GM23338 (cell line): ENCODE measurements at places on chromosomes 2 and 18. TPM values are rescaled to one million over a fixed set of nuclear protein-coding genes. Genes with fewer than 3 reads are reported as not detected.

DNA sequence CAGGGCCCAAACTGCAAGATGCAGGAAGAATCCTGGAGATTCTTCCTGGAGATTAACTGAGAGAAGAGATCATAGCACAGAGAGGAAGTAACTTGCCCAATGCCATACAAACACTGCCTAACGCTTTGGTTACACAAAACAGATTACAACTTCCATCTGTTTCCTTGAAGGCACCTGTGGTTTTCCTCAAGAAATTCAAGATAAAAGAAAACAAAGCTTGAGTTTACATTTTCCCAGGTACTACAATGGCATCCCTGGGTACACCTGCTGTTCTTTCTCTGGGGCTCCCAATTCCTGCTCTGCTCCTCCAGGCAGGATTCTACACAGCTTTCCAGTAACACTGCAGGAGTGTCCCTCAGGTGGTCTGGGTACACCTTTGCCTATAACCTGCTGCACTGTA, 781.9 kb upstream of the ID2 start:
- H3K36me3 ChIP-seq, result peaks cover 7% of the 10 kb centered on the region; the same call in 1 of the 2 replicates
- H3K27ac ChIP-seq, result peak overlapping the region; percentile 90
- peak; percentile 62 for DNase-seq
- H3K4me1 ChIP-seq, result peaks cover 26% of the 10 kb centered on the region
- H3K27me3 ChIP-seq, result no peaks in the 10 kb centered on the region
- H3K4me3 ChIP-seq, result no peak overlapping the region

- H3K27ac ChIP-seq, result 0 out of 2 replicates have a peak overlapping the region, but pooled peaks have one; percentile 33
- DNase-seq, result no peak
- H3K27me3 ChIP-seq, result no peaks in the 10 kb centered on the region
These were observed 89.9 kb downstream of the OXER1 start for GRCh38 chr2:42673989-42674579.

- H3K4me1 ChIP-seq, result peaks cover 10% of the 10 kb centered on the region; the same call in 1 of the 2 replicates
- DNase-seq, result no peak
- no peak overlapping the region for H3K27ac ChIP-seq
- H3K4me3 ChIP-seq, result no peak overlapping the region
These were observed 428.4 kb downstream of the TGIF1 start for GRCh38 chr18:3878401-3878800.

GRCh38 chr2:10253596-10254372, 48.9 kb upstream of the HPCAL1 start:
- H3K36me3 ChIP-seq, result no peaks in the 10 kb centered on the region
- no peaks in the 10 kb centered on the region for H3K4me1 ChIP-seq
- no peak for DNase-seq
- H3K27me3 ChIP-seq, result no peaks in the 10 kb centered on the region

- no peak overlapping the region for H3K27ac ChIP-seq
- no peak for DNase-seq
- H3K27me3 ChIP-seq, result no peaks in the 10 kb centered on the region
- H3K4me1 ChIP-seq, result no peaks in the 10 kb centered on the region
- no peak overlapping the region for H3K4me3 ChIP-seq
These were observed 27.5 kb upstream of the BZW1 start for GRCh38 chr2:200784215-200784614.

- no peak overlapping the region for H3K4me3 ChIP-seq
- H3K27ac ChIP-seq, result no peak overlapping the region
- H3K4me1 ChIP-seq, result no peaks in the 10 kb centered on the region
These were observed 79.1 kb upstream of the BCL2L11 start for GRCh38 chr2:111041398-111042202.

DNA sequence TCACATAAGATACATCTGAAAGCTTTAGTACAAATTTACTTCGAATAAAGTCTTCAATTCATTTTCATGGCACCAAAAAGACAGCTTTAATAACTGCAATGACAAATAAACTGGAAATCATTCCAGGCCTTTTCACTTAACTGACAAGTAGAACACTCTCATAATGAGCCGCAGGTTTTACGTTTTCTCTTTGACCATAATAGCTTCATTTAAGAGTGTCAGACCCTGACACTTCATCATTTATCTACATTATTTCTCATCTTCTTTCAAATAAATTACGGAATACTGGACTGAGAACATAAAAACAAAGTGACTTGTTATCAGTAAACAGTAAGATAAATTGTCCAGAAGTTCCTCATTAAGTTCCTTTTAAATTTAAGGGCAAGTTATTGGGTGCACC, 1252.9 kb upstream of the ACVR2A start:
- peaks cover 5% of the 10 kb centered on the region; the same call in 1 of the 2 replicates for H3K4me1 ChIP-seq
- no peaks in the 10 kb centered on the region for H3K27me3 ChIP-seq
- DNase-seq, result no peak
- H3K36me3 ChIP-seq, result no peaks in the 10 kb centered on the region
- H3K4me3 ChIP-seq, result no peak overlapping the region

- no peaks in the 10 kb centered on the region for H3K36me3 ChIP-seq
- no peak overlapping the region for H3K27ac ChIP-seq
- no peak overlapping the region for H3K4me3 ChIP-seq
- DNase-seq, result no peak
- H3K4me1 ChIP-seq, result peaks cover 17% of the 10 kb centered on the region; the same call in 1 of the 2 replicates
These were observed 223.6 kb downstream of the SLC8A1 start for GRCh38 chr2:40228310-40228709.

DNA sequence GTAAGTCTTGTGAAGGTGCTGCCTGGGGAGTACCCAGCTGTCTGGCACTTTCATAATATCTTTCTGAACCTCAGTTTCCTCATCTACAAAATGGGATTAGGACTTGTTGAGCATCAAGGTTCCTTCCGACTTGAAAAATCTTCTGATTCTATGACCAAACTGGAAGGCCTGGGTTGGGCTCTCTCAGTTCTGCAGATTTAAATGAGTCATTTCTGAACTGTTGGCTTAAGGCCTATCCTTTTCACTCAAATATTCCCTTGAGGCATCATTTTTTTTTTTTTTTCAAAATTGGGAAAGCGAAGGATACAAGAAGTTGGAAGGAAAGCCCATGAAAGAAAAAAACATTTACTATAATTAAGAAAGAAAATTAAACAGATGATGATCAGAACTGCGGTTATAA, 40.8 kb upstream of the CYP1B1 start:
- DNase-seq, result no peak
- no peak overlapping the region for H3K4me3 ChIP-seq
- H3K27me3 ChIP-seq, result no peaks in the 10 kb centered on the region
- no peaks in the 10 kb centered on the region for H3K4me1 ChIP-seq

DNA sequence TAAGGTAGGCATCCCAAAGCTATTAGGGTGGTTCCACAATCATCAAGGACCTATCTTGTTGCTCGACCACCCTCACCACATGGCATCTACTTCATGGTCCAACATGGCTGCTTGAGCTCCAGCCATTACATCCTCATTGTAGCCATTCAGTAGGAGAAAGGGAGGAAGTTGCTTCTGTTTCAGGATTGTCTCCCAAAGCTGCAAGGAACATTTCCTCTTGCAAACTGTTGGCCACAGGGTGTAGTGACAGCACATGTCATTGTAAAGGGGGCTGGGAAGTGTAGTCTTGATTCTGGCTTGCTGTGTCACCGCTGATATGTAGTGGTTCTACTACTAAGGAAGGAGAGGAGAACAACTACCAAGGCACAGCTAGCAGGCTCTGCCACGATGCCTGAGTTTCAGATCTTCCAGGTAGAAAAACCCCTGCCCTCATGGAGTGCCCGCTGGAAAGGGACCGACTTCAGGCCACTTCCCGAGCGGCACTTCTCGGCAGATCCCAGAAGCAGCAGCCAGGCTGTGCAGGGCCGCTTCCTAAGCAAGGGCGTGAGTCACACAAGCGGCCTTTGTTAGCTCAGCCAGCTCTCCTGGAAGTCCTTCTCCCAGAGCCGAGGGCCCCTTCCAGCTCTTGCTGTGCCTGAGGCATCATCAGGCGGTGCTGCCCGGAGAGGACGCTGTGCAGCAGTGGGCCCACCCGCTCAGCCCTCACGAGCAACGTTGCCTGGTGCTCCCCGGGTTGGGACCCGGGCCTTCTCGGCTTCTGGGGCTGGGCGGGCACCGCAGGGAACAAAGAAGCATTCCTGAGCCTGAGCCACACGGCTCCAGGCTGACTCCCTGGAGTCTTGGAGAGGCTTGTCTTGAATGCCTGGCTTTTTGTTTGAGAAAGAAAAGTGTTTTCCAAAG, 58.2 kb downstream of the HS6ST1 start:
- H3K4me1 ChIP-seq, result 0 out of 2 replicates have a peak, but pooled peaks cover 4% of the 10 kb centered on the region
- H3K27ac ChIP-seq, result peak overlapping the region; percentile 36
- H3K4me3 ChIP-seq, result no peak overlapping the region; the same call in 1 of the 2 replicates
- peak; percentile 79 for DNase-seq
- H3K36me3 ChIP-seq, result no peaks in the 10 kb centered on the region
- H3K27me3 ChIP-seq, result no peaks in the 10 kb centered on the region

GRCh38 chr2:99424371-99424770, 65.4 kb downstream of the REV1 start:
- H3K27ac ChIP-seq, result no peak overlapping the region
- H3K4me3 ChIP-seq, result no peak overlapping the region
- H3K36me3 ChIP-seq, result peaks cover 16% of the 10 kb centered on the region
- H3K27me3 ChIP-seq, result no peaks in the 10 kb centered on the region

DNA sequence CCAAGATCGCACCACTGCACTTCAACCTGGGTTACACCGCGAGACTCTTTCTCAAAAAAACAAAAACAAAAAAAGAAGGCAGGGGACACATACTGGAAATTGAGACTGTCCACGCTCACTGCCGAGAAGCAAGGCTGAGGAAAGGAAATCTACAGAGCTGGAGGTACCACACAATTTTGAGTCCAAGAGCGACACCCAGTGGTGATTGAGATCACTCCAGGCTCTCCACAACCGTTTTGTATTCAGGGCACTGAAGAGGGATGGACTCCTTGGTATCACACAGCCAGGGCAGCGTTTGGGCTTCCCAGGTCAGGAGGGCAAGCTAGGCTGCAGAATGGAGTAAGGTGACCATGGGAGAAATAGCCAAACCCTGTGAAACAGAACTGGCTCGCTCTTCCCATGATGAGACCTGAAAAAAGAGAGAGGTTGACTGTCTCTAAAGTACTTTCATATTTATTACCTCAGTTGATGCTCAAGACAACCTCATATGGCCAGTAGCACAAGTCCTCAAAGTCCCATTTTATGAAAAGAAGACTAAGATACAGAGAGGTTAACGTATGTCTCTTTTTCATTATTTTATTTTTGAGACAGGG, 74.5 kb upstream of the YPEL5 start:
- DNase-seq, result peak; percentile 89
- H3K4me1 ChIP-seq, result peaks cover 11% of the 10 kb centered on the region
- no peak overlapping the region for H3K4me3 ChIP-seq
- H3K27me3 ChIP-seq, result no peaks in the 10 kb centered on the region
- H3K27ac ChIP-seq, result no peak overlapping the region

DNA sequence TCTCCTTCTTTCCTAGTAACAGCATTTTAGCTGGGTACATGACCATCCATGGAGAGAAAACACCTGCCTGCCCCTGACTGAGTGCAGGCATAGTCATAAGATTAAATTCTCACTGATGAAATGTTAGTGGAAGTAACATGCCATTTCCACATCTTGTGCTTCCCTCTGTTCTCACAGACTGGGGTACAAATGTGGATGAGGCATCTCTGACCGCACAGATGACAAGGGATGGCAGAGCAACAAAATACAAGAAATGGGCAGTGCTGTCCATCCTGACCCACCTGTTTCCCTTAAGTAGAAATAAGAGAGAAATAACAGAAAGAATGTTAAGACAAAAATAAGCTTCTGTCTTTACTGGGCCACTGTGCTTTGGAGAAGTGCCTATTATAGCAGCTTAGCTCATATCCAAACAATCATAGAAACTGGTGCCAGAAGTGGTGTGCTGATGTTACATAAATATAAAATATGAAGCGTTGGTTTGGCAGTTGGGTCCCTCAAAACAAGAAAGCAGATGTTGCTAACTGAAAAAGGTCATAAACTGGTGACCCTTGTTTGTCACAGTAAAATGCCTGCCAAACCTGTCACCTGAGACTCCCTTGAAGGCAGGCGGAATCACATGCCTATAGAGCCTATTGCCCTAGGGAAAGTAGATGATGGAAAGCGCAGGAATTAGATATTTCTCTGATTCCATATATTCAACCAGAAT, 72.4 kb upstream of the CCDC150 start:
- no peak for DNase-seq
- H3K27ac ChIP-seq, result no peak overlapping the region
- H3K27me3 ChIP-seq, result no peaks in the 10 kb centered on the region

- no peak overlapping the region for H3K4me3 ChIP-seq
- no peaks in the 10 kb centered on the region for H3K27me3 ChIP-seq
- H3K27ac ChIP-seq, result no peak overlapping the region
- no peak for DNase-seq
These were observed 71.0 kb downstream of the STPG4 start for GRCh38 chr2:47083886-47084687.

- no peaks in the 10 kb centered on the region for H3K27me3 ChIP-seq
- H3K4me3 ChIP-seq, result no peak overlapping the region
- H3K36me3 ChIP-seq, result no peaks in the 10 kb centered on the region; the same call in 1 of the 2 replicates
- peak; percentile 79 for DNase-seq
These were observed 242.6 kb downstream of the PHLPP1 start for GRCh38 chr18:62957885-62958472.

DNA sequence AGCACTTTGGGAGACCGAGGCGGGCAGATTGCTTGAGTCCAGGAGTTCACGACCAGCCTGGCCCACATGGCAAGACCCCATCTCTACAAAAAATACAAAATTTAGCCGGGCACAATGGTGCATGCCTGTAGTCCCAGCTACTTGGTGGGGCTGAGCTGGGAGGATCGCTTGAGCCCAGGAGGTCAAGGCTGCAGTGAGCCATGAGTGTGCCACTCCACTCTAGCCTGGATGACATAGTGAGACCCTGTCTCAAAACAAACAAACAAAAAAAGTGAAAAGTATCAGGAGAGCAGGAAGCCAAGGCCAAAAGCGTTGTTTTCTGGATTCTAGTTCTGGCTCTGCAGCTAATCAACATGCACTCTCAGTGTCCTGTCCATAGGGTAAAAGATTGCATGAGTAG, 10.7 kb upstream of the CLASP1 start:
- DNase-seq, result no peak
- H3K27ac ChIP-seq, result no peak overlapping the region
- H3K36me3 ChIP-seq, result no peaks in the 10 kb centered on the region
- H3K4me1 ChIP-seq, result peaks cover 10% of the 10 kb centered on the region
- no peak overlapping the region for H3K4me3 ChIP-seq

DNA sequence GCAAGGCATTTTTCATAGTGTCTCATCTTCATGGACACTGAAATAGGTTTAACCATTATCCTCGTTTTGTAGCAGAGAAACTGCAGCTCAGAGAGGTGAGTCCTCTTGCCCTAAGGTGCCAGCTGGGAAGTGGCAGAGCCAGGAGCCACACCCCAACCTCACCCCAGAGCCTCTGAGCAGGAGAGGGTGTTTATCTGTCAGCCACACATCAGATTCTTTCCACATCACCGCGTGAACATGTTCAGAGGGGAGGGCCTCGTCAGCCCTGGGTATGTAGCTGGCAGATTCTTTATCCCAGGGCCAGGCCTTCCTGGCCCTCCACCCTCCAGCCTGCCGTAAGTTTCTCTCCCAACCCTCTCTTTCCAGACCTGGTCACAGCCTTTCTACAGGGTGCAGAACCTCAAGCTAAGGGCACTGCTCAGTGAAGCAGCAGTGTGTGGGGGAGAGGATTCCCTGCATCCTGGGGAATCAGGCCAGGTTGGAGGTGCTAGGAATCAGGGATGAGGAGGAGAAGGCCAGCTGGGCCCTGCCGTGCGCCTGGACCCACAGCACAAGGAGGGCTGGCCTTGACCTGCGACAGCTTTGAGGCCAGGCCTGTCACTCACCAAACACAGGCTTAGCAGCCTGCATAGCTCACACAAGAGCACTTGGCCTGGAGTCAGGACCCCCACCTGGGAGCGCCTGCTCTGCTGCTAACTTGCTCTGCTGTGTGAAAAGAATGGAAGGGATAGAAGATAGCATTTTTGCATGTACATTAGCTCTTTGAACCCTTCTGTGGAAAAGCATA, 111.3 kb upstream of the MCFD2 start:
- H3K27ac ChIP-seq, result no peak overlapping the region
- DNase-seq, result no peak
- H3K4me3 ChIP-seq, result no peak overlapping the region
- no peaks in the 10 kb centered on the region for H3K27me3 ChIP-seq
- no peaks in the 10 kb centered on the region; the same call in 1 of the 2 replicates for H3K36me3 ChIP-seq

CD226 gene
- 0.04 TPM in 1 of 2 replicates, not detected in the other for total RNA-seq

STEAP3 gene
- total RNA-seq, result 18.2 and 27.3 TPM in 2 replicates

DNAH6 gene
- total RNA-seq, result 0.16 and 0.31 TPM in 2 replicates

HOXD10 gene
- not detected in 2 replicates for total RNA-seq
